ENCODE measurements at places on chromosomes 3 and 15.

DNA sequence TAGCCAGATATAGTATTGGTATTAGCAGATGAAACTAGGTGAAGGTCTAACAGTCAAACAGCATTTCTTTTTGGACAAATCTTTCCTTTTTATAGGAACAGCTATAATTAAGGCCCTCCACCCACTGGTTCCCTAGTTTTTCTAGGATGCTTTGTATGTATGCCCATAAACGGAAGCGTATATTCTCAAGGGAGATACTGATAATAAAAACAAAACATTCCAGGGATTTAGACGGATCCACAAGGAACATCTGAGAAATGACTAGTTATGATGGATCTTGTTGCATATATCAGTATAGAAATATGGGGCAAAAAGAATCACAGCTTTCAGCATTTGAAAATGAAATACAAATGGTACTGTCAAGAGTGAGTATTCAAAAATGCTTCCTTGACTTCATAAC lies 22.5 kb downstream of the LRRC28 start:
- no peak for DNase-seq

DNA sequence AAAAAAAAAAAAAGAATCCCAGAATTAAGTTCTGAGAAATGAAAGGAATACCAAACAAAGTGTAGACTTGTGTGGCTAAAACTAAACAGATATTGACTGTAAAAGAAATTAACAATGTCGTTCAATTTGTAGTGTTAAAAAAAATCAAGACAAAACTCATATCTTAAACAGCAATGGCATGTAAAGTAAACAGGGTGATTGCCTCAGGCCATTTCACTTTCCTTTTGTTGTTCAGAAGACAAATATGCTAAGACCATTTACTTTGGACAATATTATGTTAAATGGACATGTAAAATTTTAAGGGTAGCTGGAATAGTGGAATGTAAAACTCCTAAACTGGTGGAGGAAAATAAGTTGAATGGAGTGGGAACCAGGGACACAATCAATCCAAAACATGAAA lies 139.1 kb downstream of the RTP4 start:
- no peak for DNase-seq

DNA sequence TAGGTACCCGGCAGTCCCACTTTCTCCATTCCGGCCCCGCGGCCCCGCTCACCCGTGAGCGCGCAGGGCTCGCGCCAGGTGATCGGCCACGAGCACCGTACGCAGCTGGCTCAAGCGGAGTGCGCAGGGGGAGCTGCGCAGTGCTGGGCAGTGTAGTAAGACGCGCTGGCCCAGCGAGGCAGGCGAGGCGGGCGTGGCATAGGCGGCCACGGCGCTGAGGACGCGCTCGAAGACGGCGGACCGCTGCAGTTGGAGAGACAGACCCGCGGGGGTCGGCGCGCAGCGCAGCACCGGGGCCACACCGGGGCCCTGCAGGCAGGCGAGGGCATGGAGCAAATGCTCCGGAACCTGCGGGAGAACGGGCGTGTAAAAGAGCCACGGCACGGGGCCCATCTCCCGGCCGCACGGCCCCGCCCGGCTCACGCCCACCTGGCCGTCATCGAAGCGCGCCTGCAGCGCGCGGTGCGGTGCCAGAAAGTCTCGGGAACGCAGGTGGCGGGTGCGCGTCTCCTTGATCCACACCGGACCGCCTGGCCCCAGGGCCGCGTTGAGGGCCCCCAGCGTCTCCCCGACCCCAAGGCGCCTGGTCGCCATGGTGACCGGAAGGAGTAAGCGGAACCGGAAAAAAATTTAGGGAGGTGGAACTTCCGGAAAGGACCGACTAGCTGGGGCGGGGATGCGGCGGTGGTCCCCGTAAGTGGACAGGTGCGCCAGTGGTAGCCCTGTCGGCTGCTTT lies at the start of gene DALRD3:
Gene DALRD3, minus strand, starts transcription at position 610 of the 736 bp plus-strand sequence. Its CDS starts 16 bp downstream, at position 594.
- DNase-seq: peak; percentile 61

- no peak for DNase-seq
Measured at GRCh38 chr15:65535192-65535591, 4.9 kb downstream of the HACD3 start.

GRCh38 chr15:96352604-96353405 lies 22.3 kb downstream of the NR2F2 start:
- DNase-seq: no peak

DNA sequence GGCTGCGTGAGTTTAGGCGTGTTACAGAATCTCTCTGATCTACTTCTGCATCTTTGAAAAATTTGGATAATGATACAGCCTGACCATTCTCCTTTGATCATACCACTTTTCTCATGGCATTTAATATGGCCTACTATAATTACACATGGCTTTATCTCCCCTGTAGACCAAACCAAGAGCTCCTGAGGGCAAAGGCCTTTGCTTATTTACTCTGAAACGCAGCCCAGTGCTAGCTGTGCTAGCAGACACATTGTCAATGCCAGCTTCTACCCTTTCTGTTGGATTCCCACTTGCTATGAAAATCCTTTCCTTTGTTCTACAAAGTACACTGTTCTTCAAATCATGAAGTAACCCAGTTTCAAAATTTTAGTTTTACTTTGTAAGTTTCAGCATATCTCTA lies 16.5 kb upstream of the VGLL4 start:
- DNase-seq: no peak

GRCh38 chr3:9416139-9416780 lies 18.8 kb downstream of the SETD5 start:
- DNase-seq: no peak
